ENCODE measurements at places on chromosomes 5 and 9.
A peak's percentile ranks its signal among the peaks of the same experiment; 100 is the strongest.

DNA sequence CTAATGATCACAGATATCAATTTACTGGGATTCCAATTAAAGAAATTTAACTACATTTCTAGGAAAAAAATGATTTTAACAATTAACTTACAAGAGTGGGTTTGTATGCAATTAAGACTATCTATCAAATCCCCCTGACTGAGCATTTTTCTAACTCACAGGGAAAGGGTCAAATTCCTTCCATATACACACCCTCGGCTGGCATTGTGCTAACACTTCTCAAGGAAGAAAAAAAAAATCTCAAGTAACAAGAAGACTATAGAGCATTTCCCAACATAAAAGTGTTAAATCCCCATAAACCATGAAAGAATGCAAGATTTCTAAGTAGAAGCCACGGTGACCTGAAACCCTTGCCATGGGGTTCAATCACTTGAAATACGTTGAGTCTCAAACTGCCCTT, 368.8 kb downstream of the GLIS3 start:
- no peak for DNase-seq

GRCh38 chr5:94632024-94632423, 13.6 kb downstream of the SLF1 start:
- no peak for DNase-seq

GRCh38 chr9:135847833-135848232, 59.5 kb downstream of the CAMSAP1 start:
- no peak for DNase-seq

GRCh38 chr9:124818431-124819281, 34.6 kb upstream of the WDR38 start:
- DNase-seq, result no peak

DNA sequence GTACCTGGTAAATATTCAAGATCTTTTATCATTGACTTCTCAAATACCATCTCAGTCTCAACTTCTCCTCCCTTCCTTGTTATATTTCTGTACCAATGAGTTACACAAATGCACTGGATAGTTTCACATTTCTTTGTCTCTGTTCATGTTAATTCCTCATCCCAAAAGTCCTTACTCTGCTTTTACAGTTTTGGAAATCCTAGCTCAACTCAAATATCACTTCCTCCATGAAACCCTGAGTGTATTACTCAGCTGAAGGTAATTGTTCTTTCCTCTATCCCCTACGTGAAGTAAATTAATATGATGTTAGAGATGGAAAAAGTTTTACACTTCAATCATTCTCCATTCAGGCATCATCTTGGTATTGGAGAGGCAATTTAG, 241.5 kb downstream of the TLE4 start:
- no peak for DNase-seq

DNA sequence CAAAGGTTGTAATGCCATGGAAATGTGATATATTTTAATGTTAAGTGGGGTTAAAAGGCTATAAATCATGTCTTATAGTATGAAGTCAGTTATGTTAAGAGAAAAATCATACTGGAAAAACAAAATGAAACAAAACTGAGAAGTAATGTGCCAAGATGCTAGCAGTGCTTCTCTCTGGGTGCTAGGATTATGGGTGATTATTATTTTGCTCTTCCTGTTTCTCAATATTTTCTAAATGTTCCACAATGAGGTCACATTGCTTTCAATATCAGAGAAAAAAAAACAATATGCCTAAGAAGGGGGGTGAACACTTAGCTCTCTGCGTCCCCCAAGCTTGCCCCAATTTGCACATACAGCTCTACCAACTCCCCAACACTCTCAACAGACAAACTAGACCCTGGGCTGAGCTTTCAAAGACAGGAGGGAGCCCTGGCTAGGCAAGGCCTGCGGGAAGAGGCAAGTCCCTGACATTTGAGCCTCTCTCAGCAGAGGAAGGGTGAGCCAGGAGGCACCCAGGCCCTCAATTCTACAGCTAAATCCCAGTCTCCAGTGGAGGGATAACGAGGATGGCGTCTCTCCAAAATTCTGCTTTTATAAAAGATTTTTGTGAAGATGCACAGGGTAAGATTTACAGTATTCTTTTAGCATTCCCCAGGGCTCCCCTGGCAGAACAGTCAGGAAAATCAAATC, 24.4 kb downstream of the WHRN start:
- DNase-seq, result no peak

- DNase-seq, result no peak
These were observed 61.8 kb upstream of the PTPRD start for GRCh38 chr9:10674586-10674985.

DNA sequence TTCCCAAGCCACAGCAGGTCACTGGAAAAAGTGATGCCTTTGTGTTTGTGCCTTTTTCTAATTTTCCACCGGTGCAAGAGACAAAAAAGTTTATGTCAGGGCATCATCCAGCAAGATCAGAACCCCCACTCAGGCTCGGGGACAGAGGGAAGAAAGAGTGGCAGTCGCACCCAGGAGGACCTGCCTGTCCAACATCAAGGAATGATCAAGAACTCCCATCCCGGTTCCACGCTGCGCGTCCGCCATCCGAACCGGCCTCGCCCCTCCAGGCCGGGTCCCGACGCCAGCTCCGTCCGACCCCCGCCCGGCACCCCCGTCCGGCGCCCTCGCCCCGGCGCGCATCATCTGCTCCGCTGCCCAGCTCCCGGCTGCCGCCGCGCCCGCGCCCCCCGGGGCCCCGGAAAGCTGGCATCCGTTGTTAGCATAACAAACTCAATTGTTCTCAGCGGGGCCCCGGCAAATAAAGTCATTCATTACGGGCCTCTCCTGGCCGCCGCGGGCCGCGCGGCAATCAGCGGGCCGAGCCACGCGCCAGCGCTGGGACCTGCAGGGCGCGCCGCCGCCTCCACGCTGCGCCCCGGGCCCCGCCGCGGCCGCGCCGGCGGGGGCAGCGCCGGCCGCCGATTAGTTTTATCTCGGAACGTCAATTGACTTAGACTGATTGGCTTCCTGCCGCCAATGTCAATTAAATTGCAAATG, 48.1 kb downstream of the PAX5 start:
- DNase-seq, result no peak

- DNase-seq, result no peak
These were observed 24.6 kb downstream of the TTF1 start for GRCh38 chr9:132381966-132382541.

- no peak for DNase-seq
These were observed 37.1 kb downstream of the PFDN1 start for GRCh38 chr5:140265845-140266244.

GRCh38 chr5:78490709-78491485, 130.5 kb downstream of the SCAMP1 start:
- DNase-seq, result no peak

DNA sequence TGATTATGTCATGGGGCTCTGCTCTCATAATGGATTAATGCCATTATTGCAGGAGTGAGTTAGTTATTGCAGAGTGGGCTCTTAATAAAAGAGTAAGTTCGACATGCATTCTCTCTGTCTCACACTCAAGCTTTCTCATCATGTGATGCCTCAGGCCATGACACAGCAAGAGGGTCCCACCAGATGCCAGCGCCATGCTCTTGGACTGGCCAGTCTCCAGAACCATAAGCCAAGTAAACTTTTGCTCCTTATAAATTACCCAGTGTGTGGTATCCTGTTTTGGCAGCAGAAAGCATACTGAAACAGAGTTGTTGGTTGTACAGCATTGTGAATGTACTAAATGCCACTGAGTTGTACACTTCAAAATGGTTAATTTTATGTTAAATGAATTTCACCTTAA, 138.1 kb downstream of the MYO10 start:
- DNase-seq, result no peak

DNA sequence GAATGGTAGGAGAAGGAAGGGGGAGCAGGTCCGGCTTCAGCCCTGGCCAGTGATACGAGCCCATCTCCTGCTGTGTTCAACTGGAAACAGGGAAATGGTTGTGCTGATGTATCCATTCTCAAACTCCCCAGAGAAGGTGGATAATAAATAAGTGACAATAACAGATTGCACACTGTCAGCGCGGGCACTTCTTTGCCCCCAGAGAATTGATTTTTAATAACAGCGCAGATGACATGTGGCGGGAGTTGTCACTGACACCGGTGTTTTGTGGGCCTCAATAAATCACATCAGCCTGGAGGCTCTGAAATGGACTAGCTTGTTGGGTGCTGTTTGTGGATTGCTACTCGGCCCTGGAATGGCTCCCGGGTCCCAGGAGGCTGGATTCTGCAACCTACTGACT, 141.4 kb upstream of the PANK3 start:
- DNase-seq, result no peak

DNA sequence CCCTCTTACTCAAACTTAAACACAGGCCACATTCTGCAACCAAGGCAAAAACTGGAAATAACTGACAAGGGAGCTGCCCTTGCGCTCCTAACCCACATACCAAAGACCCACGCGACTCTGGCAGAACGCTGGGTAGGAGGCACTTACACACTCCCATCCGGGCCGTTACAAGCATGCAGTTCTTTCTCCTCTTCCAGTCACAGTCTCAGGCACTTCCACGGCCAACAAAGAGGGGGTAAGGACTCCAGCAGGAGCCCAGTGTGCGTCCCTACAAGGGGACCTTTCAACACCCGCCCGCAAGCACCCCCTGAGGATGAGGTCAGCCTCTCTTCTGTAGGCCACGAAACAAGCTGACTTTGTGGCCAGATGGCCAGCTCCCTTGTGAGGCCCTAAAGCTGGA, 57.4 kb downstream of the SERINC5 start:
- DNase-seq, result no peak

- DNase-seq, result no peak
These were observed 110.5 kb upstream of the KLF4 start for GRCh38 chr9:107600060-107600573.

DNA sequence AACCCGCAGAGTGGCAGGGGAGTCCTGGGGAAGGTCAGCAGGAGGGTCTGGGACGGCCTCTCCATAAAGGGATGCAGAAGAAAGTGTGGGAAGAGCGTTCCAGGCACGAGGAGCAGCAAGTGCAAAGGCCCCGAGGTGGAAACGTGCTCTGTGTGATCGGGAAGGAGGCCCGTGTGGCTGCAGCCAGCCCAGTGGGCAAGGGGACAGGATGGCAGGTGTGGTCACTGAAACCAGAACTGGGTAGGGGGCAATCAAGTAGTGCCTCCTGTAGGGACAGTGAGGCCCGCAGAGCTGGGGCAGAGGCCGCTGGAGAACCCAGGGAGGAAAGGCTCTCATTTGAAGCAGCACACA, 16.3 kb upstream of the LAMC3 start:
- DNase-seq, result no peak

GRCh38 chr5:43193181-43193893, 1.3 kb downstream of the NIM1K start:
- DNase-seq, result no peak

- DNase-seq, result no peak
These were observed 29.6 kb downstream of the PTTG1 start for GRCh38 chr5:160451281-160451680.

- DNase-seq, result no peak
These were observed 593.9 kb upstream of the GRAMD2B start for GRCh38 chr5:125829349-125829748.

DNA sequence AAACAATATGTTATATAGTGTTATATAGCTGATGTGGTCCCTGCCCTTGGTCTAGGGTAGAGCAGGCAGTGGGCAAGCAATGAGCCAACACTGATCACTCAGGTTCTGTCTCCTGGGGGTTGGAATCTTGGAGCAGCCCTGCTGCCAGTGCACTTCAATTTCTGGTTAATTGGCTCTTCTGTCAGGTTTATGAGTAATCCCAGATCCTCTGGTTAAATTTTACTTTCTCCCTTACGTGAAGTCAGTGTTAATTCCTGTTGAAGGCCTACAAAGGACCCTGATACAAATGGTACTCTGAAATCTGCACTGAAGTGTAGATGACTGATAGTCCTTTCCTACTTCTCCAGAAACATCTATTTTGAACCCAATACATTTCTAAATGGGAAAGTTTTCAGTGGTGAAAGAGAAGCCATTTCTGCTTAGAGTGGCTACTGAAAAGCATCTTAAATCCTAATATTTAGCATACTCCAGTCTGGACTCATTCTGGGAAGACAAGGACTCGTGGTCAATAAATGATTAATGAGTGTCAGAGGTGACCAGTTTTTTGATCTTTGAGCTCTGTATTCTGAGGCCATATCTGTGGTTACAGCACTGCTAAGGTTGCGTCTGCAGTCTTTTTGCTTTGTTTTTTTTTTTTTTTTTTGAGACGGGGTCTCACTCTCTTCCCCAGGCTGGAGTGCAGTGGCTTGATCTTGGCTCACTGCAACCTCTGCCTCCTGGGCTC, 442.4 kb downstream of the KIF4B start:
- DNase-seq, result no peak

DNA sequence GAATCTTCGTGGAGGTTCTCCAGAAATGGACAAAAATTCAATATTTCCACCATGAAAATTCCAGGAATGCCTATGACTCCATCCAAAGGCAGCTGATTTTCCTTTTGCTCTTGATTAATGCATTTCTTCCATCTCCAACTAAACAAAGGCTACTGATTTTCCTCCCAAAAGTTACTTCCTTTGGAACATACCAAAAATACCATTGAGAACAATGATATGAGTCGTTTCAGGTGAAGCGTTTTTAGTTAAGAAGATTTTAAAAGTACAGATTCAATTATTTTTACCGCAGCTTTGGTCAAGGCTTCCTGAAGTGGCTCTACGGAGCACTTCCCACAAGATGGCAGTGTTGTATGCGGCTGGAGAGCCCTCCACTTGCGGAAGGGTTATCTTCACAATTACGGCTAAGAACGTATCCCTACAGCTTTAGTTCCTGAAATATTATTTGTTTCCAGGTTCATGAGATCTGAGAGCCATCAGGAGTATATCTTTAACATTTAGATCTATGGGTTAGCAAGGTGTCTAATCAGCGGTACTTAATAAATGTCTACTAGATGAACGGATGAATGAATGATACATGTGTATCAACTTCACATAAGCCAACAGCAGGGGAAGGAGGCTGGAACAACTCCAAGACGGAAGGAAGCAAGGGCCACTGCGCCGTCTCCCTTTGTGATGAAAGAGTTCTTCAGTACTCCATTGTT, 35.9 kb upstream of the ARSB start:
- DNase-seq, result peak; percentile 16

- no peak for DNase-seq
These were observed 46.9 kb upstream of the SYNPO start for GRCh38 chr5:150593593-150593992.

DNA sequence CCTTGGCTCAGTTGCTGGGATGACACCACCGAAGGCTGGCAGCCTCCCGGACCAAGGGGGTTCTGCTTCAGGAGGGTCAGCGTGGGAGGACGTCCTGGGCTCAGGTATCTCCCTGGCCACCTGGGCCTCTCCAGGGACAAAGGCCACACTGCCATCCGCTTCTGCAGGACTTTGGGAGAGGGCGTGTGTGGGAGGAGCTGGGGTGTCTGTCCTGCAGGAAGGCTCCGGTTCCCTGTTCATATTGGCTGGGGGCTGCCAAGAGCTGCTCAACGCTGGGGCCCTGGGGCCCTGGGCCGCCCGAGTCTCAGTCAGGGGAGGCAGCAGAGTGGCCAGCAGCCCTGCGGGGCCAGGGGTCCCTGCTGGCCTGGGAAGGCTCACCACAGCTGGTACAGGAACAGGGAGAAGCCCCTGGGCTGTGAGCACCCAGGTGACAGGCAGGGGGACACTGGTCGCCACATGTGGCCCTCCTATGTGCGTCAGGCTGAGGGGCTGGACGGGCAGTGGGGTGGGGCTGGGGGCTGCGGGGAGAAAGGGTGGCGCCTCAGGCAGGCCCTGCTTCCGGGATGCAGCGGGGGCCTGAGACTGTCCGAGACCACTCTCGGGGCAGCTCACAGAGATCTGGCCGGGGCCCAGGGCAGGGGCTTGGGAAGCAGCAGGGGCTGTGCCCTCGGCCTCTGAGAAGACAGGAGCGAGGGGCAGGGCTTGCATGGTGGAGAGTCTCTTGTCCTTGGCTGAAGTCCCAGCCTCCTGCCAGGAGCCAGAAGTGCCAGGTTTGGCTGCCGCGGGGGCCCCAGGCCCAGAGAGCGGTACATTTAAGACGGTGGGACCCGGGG, 4.9 kb upstream of the CARD9 start:
- no peak for DNase-seq

All from NCI-H187 (cell line).